ENCODE measurements at places on chromosomes 3 and 15.

DNA sequence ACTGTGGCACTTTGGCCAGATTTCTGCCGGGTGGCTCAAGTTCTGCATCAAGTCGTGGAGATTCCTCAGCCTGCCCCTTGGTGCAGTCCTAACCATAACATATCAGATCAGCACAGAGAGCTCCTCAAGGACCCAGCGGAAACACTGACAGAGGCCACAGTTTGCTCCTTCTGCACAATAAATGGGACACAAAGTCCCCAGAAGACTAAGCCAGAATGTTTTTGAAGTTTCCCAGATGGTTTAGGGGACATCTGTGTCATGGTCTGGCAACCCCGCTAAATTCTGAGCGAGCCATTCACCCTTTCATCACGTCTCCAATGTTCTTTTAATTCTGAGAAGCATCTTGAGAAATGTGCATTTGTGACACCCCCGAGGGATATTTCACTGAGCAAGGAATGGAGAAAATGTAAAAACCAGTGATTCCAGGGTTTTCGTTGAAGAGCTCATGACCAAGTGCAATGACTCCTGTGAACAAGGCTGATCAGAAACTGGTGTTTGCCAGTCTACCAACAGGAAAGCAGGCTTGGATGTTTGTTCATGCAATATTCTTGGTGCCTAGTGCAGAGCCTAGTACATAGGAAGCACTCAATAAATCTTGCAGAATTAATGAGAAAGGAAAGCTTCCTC lies 64.8 kb upstream of the LMCD1 start:
- DNase-seq = no peak

- no peak for DNase-seq
These were observed 41.3 kb downstream of the ADAMTSL3 start for GRCh38 chr15:83695246-83695645.

GRCh38 chr15:101049856-101050622 lies 130.9 kb downstream of the LRRK1 start:
- DNase-seq = no peak

- no peak for DNase-seq
These were observed 16.6 kb upstream of the PLSCR5 start for GRCh38 chr3:146621723-146622122.

- no peak for DNase-seq
These were observed 1.3 kb upstream of the PRKAR2A start for GRCh38 chr3:48848816-48849515.
